ENCODE measurements at places on chromosomes 3 and 15.

- DNase-seq: peak; percentile 26
These were observed 225 bp downstream of the RHOA start for GRCh38 chr3:49411535-49411967.

GRCh38 chr3:131717493-131717892, 214.7 kb upstream of the MRPL3 start:
- no peak for DNase-seq

GRCh38 chr15:52509500-52510245, 19.0 kb downstream of the MYO5A start:
- DNase-seq: no peak

DNA sequence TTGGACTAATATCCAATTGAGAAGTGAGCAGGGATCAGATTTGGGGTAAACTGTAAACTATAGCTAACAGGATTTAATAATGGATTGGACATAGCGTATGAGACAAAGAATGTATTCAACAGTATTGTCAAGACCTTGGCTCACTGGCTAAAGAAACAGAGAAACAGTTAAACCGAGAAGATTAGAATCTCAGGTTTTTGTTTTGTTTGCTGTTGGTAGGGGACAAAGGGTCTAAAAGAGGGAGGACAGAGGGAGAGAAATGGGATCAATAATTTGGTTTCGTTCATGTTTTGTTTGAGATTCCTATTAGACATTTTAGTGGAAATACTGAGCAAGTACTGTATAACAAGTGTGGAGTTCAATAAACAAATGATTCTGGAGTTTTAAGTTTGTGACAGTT, 28.6 kb downstream of the CLDN1 start:
- no peak for DNase-seq

DNA sequence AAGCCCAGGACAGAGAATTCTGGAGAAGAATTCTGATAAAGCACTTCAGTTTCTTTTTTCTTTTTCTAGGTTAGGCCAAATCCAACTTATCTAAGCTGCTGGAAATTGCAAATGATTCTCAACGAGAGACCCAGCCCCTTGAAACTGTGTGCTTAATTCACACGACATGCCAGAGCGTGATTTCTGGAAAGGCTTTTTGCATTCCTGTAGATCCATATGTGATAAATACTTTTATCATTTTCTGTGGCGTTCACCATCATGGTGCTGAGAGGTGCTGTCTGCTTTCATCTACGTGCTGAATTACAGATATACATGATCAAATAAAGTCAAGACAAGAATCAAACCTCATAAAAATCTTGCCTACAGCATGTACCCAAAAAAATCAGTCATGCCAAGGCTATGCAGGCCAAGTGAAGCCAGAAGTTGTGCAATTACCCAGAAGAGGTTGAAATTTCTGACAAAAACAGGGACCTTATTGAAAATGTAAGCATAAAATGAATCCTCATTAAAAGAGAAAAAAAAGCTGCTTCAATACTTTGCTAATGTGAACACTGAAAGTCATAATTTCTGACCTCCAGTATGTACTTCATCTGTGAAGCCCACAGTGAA, 10.8 kb upstream of the MEF2A start:
- no peak for DNase-seq

DNA sequence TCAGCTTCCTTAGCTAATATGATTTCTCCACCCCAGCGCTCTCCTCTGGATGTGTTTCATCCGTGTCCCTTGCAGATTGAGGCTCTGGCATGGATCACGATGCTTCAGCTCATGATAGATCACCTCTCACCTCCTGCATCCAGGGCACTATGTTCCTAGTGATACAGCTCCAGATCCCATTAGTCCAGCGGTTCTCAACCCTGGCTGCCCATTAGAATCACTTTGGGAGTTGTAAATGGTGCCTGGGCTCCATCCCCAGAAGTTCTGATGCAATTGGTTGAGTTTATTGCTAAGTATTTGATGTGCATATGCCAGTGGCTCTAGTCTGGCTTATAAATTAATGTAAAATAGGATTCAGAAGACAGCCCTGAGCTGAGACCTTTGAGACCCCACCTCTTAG, 34.5 kb downstream of the INSYN1 start:
- no peak for DNase-seq

- no peak for DNase-seq
These were observed 464.1 kb upstream of the ARHGEF26 start for GRCh38 chr3:153657046-153657445.

- DNase-seq: no peak
These were observed 24.4 kb downstream of the ADCY5 start for GRCh38 chr3:123424321-123424998.

DNA sequence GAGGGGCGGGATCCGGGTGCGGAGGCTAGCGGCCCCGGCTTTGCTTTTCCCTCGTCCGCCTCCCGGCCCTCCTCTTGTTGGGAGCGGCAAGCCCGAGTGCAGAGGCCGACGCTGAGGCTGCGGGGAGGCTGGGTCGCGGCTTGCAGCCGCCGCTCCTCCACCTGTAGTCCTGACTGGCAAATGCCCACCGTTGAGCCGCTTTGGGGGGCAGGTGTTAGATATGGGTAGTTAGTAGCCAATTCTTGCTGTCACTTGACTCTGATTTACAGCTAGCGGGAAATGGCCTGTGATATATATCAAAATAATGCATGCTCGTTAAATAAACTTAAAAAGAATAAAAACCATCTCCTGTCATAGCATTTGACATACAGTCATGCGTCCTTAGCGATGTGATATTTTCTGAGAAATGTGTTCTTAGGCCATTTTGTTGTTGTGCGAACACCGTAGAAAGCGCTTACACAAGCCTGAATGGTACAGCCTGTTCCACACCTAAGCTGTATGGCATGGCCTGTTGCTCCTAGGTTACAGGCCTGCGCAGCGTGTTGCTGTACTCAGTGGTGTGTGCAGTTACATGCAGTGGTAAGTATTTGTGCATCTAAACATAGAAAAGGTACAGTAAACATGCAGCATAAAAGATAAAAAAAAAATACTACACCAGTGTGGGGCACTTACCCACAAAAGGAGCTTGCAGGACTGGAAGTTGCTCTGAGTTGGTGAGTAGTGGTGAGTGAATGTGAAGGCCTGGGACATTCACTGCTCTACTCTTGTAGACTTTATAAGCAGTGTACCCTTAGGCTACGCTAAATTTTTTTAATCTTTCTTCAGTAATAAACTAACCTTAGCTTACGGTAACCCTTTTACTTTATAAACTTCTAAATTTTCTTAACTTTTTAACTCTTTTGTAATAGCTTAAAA, 873 bp downstream of the CAPN7 start:
- peak; percentile 36 for DNase-seq

DNA sequence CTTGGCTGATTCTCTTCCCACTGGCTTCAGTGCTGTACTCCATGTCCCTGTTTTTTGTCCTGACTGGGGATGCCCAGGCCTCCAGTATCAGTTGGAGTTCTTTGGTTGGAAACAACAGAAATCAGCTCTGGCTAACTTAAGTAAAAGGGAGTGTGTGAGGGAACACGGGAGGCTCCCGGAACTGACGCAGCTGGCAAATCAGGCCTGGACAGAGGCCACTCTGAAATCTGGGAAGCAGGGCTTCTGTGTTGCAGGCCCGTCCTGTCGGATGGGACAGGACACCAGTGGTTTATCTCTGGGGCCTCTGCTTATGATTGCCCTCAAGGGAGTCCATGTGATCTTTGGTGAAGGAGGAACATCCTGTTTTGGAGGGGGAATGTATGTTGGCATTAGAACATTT, 124.3 kb downstream of the CHCHD6 start:
- peak; percentile 51 for DNase-seq

GRCh38 chr3:24503616-24504113, 9.0 kb upstream of the THRB start:
- DNase-seq: no peak

GRCh38 chr3:57972531-57973111, 35.6 kb upstream of the FLNB start:
- DNase-seq: no peak

- DNase-seq: no peak
These were observed 19.4 kb upstream of the SLC6A1 start for GRCh38 chr3:10973046-10973595.

DNA sequence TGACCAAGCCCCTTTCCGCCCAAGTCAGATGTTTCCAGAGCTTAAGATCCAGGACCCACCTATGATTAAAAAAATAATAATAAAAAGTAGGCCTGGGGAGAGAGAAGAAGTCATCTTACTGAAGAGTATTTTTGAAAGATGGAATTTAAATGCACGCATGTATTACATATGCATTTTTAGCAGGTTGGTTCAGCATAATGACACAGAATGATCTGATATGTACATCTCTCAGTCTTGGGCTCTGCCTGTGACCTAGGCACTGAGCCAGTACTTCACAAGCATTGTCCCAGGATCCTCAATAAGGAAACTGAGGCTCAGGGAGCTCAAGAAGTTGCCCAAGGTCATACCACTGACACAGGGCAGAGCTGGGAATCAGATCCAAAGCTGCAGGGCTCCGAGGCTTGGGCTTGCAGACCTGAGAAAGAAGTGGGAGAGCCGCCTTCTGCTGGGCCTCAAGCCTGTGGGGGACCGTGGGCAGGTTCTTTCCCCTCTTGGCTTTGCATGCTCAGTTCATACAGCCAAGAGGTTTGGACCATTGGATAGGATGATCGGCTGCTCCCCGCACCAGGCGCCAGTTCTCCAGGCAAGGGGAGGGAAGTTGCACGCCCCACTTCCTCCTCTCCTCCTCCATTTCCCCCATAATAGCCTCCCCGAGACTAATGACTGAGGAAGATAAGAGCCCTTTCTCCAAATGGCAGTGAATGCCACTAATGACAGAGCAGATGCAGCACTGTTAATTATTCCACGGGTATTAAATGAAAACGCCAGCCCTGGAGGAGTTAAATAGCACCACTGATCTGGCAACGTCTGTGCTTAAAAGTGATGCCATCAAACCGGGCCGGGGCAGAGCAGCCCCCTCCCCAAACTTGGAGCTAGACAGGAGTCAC, 6.9 kb downstream of the SLC6A1 start:
- DNase-seq: no peak

- no peak for DNase-seq
These were observed 65.6 kb upstream of the MBNL1 start for GRCh38 chr3:152202976-152203626.

- peak; percentile 34 for DNase-seq
These were observed 72.6 kb downstream of the ZBTB20 start for GRCh38 chr3:115074502-115074901.

All from cardiac fibroblast (primary cell).